ENCODE measurements at places on chromosomes 2 and 18.

- DNase-seq: no peak
Observed at GRCh38 chr2:241548451-241548835, 10.1 kb upstream of the BOK start.

DNA sequence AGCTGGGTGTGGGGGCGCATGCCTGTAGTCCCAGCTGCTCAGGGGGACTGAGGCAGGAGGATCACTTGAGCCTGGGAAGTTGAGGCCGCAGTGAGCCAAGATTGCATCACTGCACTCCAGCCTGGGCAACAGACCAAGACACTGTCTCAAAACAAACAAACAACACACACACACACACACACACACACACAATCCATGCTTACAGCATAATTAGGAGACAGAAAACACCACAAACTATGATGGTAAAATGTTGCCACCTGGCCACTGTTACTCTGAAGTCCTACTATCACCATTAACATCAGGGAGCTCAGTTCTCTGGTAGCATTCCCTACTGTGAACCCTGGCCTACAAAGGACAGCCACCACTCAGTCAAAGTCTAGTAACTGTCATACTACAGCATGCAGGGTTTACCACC is 18.3 kb downstream of the DNPEP start:
- no peak for DNase-seq

DNA sequence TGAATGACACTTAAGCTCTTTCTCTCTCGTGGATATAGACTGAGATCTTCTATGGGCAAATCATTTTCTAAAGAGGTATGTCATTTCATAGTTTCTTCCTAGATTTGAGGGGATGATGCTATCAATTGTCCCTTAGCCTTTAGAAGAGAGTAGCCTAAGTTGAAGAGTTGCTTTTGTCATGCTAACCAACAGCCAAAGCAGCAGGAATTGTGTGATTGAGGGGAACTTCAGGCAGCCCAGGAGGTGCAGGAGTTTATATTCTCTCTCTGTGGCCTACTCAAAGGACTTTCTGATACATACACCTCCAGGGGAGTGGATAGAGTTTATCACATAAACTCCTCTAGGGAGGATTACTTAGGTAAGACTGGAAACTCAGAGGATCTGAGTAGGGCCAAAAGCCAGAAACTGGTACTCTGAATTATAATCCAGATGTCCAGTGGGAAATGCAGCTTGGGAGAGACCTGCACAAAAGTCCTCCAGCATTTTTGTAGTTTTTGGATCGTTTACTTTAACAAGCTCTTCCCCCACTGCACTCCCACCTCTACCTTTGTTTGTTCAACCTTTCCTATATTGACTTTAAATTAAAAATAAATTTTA is 150.7 kb upstream of the CCDC68 start:
- DNase-seq: no peak

GRCh38 chr2:69022548-69022947 is 9.6 kb downstream of the ANTXR1 start:
- no peak for DNase-seq

- DNase-seq: no peak
Observed at GRCh38 chr2:195613922-195614321, 43.1 kb upstream of the SLC39A10 start.

DNA sequence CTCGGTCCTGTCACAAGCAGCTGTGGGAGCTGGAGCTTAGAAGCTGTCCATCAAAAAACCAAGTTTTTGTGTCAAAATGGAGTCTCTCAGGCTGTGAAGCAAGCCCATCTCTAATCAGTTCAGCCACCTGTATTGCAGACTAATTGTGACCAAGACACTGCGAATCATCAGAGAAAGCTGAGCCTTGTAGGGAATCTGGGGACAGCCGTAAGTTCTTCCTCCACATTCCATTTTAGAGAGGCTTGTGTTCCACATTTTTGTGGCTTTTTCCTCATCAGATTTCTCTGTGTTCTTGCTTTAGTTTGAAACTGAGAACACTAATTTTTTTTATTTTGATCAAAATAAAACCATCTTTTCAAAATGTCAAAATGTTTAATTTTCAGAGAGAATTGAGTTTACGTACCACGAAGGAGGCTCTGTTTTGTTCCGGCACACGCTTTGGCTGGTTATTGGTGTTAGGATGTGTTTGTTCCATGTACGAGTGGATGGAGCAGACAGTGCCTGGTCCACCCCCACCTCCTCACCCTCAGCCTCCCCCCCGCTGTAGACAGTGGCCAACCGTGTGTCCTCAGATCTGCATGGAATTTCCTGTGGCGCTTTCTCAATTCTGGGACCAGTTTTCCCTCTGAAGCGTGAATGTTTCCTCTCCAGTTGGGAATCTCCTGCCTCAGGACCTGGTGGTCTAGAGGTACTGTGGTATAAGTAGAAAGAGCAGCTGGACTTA is 140.8 kb downstream of the AGAP1 start:
- no peak for DNase-seq
